ENCODE measurements at places on chromosomes 2 and 18.
A peak's percentile ranks its signal among the peaks of the same experiment; 100 is the strongest.

DNA sequence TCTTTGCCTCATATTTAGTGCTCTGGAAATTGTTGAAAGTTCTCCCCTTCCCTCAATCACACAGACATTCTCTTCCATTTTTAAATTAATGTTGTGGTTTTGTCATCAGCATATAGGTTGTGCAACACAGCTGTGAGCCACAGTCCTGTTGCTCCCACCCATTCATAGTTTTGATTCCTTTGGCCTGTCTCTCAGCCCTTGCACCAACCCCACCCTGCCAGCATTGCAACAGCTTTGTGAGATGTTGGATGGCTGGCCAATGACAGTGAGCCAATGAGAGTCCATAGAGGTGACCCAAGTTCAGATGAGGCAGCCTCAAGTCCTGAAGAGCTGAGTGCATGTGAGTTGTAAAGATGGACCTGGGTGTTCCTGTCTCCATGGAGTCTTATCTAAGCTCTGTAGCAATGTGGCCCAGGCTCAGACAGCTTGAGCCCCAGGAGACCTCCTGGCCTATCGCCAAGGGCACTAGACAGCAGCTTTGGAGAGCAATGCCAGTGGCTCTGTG is 775.5 kb downstream of the RNF144A start:
- DNase-seq = no peak

- no peak for DNase-seq
Observed at GRCh38 chr2:39568561-39569006, 97.1 kb upstream of the TMEM178A start.

GRCh38 chr2:85584354-85584856 is at the start of gene VAMP5:
Gene VAMP5 (plus strand): TSS chr2:85584431. CDS start chr2:85584491, 60 bp downstream.
- DNase-seq = peak; percentile 88

- DNase-seq = peak; percentile 57
Observed at GRCh38 chr2:196277002-196277401, 105.6 kb upstream of the STK17B start.

GRCh38 chr2:240888130-240888889 is 7.6 kb downstream of the MAB21L4 start:
- no peak for DNase-seq

All from GM13976 (cell line).